ENCODE measurements at places on chromosomes 5 and 9.

GRCh38 chr5:173689737-173690360 lies 73.4 kb upstream of the BOD1 start:
- DNase-seq: no peak

DNA sequence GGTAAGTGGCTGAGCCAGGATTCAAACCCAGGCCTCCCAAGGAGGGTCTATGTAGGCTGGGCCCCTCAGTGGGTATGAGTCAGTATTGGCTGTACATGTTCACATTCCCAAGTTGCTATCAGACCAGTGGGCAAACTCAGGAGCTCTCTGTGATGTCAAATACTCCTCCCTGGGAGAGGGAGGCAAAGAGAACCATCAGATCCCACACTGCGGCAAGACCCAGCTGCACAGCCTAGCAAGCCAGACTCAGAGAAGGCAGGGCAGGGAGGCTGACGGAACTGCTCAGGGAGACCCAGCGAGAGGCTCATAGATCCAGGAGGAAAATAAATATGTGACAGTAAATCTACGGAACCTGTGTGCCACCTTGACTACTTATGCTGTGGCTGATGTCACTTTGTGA lies 42.6 kb upstream of the SAP30L start:
- DNase-seq: no peak

GRCh38 chr9:34463901-34464232 lies 5.3 kb downstream of the DNAI1 start:
- no peak for DNase-seq

GRCh38 chr5:75964008-75964407 lies 119.2 kb upstream of the SV2C start:
- DNase-seq: no peak

GRCh38 chr9:114834386-114834785 lies 28.5 kb upstream of the TNFSF15 start:
- no peak for DNase-seq

- no peak for DNase-seq
Observed at GRCh38 chr5:164636456-164636855, 1131.0 kb downstream of the MAT2B start.

DNA sequence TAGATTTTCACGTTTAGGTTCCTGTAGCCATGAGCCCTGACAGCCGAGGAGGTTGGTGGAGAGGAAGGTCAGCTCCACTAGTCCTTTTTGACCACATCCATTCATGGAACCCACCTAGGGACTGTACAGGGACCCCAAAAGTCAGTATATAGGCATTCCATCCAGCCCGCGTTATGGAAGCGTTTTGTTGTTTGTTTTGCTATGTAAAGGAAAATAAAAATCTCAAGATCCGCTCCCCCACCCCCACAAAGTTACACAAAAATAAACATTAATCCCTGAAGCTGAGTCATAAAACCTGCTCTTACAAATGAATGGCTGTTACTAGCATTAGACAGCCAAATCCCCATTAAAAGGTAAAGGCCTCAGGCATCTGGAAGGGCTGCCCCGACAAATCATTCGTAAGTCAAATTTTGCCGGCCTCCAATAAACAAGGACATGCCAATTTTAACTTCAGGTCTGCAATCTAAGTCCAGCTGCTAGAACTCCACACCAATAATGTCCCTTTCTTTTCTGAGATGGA lies 292.9 kb downstream of the MED10 start:
- no peak for DNase-seq

DNA sequence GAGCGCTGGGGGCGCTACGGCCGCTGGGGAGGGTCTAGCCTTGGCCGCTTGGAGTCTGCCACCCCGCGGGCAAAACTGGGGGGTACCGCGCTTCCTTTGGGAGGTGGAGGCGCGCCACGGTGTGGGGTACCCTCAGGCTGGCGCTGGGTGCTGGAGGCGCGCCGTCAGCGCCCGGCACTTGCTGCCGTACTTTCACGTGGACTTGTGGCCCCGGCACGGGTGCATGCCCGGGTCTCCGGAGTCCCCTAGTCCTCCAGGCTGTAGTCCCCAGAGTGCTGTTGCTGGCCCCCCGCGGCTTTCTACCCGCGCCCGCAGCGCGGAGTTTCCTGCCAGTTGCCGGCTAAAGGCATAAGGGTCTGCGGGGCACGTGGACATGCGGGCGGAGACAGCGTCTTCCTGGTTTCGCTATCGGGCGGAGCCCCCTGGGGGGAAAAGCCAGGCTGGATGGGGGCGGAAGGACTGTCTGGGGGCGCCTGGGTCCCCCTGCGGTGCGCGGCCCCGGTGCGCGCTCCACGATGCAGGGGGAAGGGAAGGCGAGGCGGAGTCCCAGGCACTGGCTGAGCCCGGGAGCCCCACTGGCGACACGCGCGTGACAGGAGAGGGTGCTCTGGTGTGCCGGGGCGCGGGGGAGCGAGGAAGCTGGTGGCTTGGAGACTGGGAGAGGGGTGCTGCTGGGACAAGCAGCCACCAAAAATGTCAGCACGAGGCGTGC lies 666 bp downstream of the PPARGC1B start:
- DNase-seq: peak; percentile 58

DNA sequence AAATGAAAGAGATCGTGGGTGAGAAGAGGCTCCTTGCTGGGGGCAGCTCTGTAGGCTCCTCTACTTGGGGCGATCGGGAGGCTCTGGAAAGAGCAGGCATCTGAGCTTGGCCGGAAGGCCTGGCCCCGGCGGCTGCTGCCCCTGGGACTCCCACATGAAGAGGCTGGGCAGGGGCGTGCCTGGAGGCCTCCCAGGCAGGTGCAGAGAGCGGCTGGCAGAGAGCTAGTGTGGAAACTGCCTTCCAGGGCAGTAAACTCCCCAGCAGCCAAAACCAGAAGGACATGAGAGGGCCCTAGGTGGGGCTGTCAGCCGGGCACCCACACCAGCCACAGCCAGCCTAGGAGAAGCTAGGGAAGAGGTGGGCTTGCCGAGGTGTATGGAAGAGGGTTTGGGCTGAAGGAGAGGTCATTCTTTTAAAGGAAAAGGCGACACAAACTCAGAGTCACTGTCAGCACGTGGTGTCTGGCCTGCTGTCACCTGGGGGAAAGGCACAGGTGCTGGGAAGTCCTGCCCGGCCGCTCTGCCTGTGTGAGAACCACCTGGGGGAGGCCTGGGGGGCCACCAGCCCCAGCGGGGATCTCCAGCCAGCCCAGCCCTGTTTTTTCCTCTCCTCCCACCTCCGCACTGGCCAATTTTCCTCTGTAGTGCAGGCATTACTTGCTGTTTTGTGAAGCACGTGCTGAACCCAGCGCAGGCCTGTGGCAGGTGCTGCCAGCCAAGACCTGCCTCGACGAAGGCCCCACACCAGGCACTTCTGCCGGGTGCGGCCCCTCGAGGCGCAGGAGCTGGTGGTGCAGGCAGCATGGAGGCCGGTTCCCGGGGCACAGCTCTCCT lies 44.8 kb upstream of the EGFL7 start:
- no peak for DNase-seq

- DNase-seq: no peak
Observed at GRCh38 chr5:67199859-67200258, 3.3 kb upstream of the CD180 start.
